CD8-positive, alpha-beta memory T cell (primary cell): ENCODE measurements at places on chromosomes 16 and 17.

GRCh38 chr17:70024253-70024652 is 50.8 kb upstream of the KCNJ16 start:
- DNase-seq, result no peak

- DNase-seq, result no peak
Observed at GRCh38 chr16:88870608-88871348, 4.3 kb upstream of the PABPN1L start.

- DNase-seq, result no peak
Observed at GRCh38 chr16:4729876-4730275, 4.2 kb downstream of the ANKS3 start.

DNA sequence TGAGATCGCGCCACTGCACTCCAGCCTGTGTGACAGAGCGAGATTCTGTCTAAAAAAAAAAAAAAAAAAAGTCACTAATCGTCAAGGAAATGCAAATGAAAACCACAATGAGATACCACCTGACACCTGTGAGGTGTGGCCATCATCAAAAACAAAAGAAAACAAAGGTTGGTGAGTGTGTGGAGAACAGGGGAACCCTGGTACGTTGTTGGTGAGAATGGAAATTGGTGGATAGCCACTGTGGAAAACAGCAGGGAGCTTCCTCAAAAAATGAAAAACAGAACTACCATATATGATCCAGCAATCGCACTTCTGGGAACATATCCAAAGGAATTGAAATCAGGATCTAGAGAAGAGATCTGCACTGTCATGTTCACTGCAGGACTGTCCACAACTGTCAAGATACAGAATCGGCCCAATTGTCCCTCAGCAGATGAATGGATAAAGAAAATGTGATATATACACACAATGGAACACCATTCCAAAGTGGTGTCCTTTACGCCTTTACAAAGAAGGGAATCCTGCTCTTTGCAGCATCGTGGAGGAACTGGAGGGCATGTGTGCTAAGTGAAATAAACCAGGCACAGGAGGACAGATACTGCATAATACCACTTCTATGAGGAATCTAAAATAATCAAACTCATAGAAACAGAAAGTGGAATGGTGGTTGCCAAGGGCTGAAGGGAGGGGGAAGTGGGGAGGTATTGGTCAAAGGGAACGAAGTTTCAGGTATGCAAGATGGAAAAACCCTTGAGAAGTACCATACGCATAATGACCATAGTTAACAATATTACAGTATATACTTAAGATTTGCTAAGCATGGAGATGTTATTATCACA is 63.5 kb upstream of the PLCG2 start:
- DNase-seq, result peak; percentile 69

DNA sequence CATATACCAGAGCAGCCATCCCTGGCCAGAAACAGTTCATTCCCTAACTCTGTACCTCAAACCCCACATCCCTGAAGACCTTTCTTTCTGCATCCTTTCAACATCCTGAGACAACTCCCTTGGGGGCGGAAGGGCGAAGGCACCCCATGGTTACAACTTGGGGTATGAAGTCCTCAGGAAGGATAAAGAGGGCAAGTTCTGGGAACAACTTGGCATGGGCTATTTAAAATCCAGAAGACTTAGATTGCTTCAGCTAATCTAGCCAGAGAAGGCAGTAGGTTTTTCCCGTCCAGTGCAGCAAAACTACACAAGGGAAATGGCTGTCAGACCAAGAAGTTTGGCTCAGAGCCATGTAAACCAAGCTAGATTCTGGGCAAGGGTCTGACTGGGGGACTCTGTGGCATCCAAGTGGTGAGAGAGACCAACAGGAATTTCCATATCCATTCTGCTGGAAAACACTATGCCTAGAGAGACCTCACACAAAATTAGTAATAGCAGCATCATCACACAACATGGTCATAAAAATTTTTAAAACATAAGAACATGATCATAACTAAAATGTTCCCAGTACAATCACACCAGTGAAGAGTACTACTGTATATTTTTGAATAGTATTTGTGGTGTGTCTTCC is 113.2 kb downstream of the CDYL2 start:
- DNase-seq, result no peak

DNA sequence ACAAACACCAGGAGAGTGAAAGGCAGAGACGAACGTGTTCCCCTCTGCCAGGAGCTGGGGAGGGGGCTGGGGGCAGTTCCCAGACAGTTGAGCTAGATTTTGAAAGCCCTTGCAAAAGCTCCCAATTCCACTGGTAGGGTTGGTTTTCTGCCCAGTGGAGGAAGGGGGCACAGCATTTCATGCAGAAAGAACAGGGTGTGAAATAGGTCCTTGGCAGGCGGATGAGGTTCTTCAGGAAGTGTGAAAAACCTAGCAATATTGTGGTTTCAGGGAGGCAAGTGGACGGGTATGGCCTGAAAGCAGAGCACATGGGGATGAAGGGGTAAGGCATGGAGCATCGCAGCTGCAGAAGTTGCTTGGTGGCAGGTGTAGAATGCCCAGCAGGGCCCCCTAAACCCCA is 248.3 kb downstream of the KATNIP start:
- DNase-seq, result no peak

DNA sequence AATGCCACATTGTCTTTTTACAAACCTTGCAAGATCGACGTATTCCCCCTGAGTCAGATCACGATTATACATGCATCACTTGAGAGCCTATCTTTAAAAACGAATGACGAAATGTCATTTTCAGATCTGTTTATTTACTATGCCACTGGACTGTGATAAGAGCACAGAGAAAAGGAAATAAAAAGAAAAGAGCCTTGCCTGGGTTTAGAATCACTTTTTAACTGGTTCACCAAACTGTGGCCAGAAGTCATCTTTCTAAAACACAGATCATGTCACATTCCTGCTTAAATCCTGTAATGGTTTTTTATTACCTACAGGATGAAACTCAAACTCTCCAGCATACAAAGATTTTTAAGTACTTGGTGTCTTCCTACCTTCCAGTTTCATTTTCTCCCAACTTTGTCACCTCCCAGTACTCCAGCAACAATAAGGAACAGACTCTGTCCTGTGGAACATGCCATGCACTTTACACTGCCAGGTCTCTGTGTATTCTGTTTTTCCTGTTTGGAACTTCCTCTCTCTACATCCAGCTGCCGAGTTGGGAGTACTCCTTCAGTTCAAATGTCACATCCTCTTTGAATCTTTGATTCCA is 91.5 kb downstream of the SNX11 start:
- DNase-seq, result no peak

- no peak for DNase-seq
Observed at GRCh38 chr16:82137822-82138167, 32.2 kb downstream of the MPHOSPH6 start.

GRCh38 chr16:10918294-10919002 is 23.8 kb downstream of the DEXI start:
- peak; percentile 81 for DNase-seq

GRCh38 chr17:79129523-79129922 is 54.9 kb downstream of the ENGASE start:
- DNase-seq, result no peak

GRCh38 chr17:48432820-48433775 is 3.1 kb upstream of the SKAP1 start:
- DNase-seq, result no peak

DNA sequence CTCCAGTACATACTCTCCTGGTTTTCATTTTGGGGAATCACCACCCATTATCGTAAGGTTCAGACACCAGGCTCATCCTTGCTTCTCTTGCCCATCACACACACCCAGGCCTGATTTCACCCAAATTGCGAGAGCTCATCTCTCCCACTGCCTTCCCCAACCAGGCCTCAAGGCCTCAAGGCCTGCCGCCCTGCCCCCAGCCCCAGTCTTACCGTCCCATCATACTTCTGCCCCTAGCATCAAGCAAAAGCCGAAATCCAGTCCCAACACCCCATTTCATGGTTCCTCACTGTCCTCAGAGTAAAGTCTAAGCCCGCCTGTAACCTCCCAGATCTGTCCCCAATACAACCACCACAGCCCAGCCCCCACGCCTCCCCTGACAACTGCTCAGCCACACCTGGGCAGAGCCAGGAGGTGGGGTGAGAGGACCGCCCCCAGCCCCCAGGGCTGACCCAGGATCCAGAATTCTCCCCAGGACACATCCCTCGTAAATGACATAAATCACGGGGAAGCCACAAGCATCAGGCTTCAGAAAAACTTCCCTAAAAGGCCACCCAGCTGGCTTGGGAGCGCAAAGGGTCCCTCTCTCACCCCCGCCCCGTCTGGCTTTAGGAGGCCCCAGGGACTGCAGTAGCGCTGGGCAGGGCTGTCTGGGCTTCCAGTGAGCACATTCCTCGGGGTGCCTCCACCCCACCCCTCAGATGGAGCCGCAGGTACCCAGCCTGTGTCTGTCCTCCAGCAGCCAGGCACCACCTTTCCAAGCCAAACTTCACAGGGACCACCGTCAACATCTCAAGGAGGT is 9.6 kb upstream of the P2RX1 start:
- no peak for DNase-seq

GRCh38 chr16:78310990-78311561 is 211.6 kb downstream of the WWOX start:
- no peak for DNase-seq

- DNase-seq, result no peak
Observed at GRCh38 chr17:68733241-68734176, 132.3 kb upstream of the FAM20A start.
